ENCODE measurements at places on chromosomes 16 and 17.

- no peak for DNase-seq
These were observed 761.6 kb upstream of the RBFOX1 start for GRCh38 chr16:6571044-6571443.

- peak; percentile 79 for DNase-seq
These were observed 6.7 kb upstream of the KRT31 start for GRCh38 chr17:41404024-41404671.

DNA sequence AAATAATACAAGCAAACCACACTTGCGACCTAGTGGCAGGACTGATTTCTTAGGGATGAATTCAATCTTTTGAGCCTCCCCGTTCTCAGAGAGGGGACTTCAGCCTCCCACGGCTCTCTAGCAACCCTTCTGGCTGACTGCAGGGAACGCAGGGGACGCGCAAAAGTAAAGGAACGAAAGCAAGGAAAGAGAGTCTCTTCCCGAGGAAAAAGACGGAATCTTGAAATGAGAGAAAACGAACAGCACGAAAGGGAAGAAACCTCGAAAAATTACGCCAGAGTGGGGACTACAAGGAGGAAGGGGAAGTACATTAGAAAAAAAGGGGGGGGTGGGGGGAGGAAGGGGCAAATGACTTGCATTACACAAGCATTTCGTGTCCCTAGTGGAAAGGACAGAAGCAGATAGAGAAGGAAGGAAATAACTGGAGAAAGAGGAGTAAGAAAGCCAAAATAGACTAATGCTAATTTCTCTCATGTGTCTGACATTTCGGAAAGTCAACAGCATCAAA lies 1.2 kb downstream of the GRB2 start:
- peak; percentile 88 for DNase-seq

- DNase-seq, result no peak
These were observed 168.4 kb downstream of the ZNF423 start for GRCh38 chr16:49687476-49688002.

- no peak for DNase-seq
These were observed 8.5 kb downstream of the FNDC8 start for GRCh38 chr17:35129973-35130351.

DNA sequence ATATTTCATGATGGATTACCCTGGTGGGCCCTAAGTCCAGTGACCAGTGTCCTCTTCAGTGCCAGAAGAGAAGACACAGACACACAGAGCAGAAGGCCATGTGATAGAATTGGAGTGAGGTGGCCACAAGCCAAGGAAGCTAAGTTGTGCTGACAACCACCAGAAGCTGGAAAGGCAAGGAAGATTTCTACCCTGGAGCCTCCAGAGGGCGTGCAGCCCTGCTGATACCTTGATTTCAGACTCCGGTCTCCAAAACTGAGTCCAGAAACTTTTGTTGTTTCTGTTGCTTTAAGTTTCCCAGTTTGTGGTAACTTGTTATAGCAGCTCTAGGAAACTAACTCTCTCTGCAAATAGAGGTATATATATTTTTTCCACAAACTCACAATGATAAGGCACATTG lies 396.6 kb upstream of the ASIC2 start:
- no peak for DNase-seq

- DNase-seq, result no peak
These were observed 36.6 kb downstream of the GNAO1 start for GRCh38 chr16:56227936-56228335.
